ENCODE measurements at places on chromosomes 12 and 14.
A peak's percentile ranks its signal among the peaks of the same experiment; 100 is the strongest.

GRCh38 chr12:121005346-121005815 lies 10.9 kb downstream of the C12orf43 start:
- DNase-seq: peak; percentile 35

GRCh38 chr12:51281202-51281924 lies 11.1 kb upstream of the SMAGP start:
- DNase-seq: no peak

GRCh38 chr14:38616959-38617358 lies 361.1 kb upstream of the CLEC14A start:
- DNase-seq: no peak

DNA sequence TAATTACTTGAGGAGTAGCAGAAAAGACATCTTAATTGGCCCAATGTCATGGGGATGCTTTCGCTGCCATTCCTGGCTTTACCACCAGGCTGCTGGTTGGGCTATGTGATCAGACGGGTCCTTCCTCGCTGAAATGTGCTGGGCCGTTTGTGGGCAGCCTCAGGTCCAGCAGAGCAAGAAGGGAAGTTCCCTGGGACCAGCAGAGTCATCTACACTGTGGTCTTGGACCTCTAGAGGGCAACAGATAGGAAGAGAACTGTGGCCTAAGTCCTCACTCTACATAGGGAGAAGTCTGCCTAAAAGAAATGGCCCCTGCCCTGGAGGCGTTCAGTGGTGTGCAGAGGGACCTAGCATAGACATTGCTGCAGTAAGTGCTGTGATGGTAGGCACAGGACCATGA lies 10.9 kb downstream of the EVL start:
- no peak for DNase-seq

GRCh38 chr12:113879658-113880057 lies 86.5 kb downstream of the RBM19 start:
- DNase-seq: no peak

- no peak for DNase-seq
Measured at GRCh38 chr12:7557227-7557626, 53.6 kb upstream of the CD163 start.

- DNase-seq: no peak
Measured at GRCh38 chr12:124715121-124715990, 147.9 kb upstream of the NCOR2 start.

- DNase-seq: no peak
Measured at GRCh38 chr12:109680264-109681005, 33.2 kb upstream of the FAM222A start.

- peak; percentile 73 for DNase-seq
Measured at GRCh38 chr14:51979088-51979709, 10.1 kb upstream of the RTRAF start.

- no peak for DNase-seq
Measured at GRCh38 chr12:105748806-105749600, 389.8 kb downstream of the NUAK1 start.

- DNase-seq: no peak
Measured at GRCh38 chr12:57604992-57605810, 577 bp downstream of the DTX3 start.

DNA sequence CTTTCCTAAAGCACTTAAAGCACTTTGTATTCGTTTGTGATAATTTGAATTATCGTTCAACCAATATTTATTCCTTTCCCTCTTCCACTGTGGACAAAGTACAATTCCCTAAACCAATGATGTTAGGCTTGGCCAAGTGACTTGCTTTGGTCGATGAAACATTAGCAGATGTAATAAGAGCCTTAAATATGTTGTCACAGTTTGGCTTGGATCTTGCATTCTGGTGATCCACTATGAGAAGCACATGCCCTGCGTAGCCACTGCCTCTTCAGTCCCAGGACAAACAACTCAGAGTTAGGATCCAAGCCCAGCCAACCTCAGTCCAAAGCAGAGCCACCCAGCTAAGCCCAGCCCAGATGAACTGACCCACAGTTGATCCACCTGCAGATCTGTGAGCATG lies 8.4 kb upstream of the C12orf75 start:
- no peak for DNase-seq

Data from OCI-LY7 (cell line).